ENCODE measurements at places on chromosomes 6 and 20.

DNA sequence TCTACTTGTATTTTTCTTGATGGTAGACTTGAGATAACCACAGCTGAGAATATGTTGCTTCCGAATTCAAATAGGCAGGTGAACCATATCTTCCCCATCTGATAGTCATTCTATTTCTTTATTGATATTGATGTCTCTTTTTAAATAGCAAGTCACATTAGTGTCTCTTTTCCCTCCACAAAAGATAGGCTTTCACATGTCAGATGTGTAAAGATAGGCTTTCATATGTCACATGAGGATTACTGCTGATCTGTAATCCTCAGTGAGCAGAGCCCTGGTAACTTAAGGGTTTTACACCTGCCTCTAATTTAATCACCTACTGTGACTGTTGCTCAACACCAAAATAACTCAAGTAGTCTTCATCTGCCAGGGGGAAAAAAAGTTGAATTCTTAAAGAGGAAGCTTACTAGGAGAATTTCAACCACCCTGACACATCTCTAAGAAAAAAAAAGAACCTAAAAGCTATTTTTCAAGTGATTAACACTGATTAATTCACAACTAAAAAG lies 45.3 kb upstream of the TRDN start:
- no peak for DNase-seq

- no peak for DNase-seq
These were observed at the start of gene C20orf204 for GRCh38 chr20:64035933-64036345. Gene C20orf204 (plus strand): TSS chr20:64036182. CDS start chr20:64036324, 142 bp downstream.

- DNase-seq = no peak
These were observed 117.5 kb downstream of the DLL1 start for GRCh38 chr6:170173335-170173881.

DNA sequence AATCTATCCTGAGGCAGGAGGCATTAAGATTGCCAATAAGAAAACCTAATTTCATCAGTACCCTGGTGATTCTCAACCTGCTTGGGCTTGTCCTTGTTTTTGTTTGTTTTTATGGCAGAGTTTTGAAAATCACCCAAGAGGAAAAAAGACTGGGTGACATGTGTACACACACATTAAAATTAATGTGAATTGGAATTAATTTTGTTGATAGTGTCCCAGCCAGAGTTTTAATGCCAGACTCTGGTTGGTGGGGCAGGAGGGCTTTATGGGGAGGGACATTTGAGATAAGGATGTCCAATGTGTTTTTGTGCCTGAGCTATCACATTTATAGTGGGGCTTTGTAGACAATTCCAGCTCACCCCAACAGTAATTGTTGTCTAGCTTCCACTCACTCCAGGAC lies 184.6 kb downstream of the ID4 start:
- no peak for DNase-seq

- DNase-seq = no peak
These were observed 81.1 kb upstream of the PIM1 start for GRCh38 chr6:37088897-37089296.

- no peak for DNase-seq
These were observed 25.2 kb upstream of the PDE7B start for GRCh38 chr6:135826236-135826804.

DNA sequence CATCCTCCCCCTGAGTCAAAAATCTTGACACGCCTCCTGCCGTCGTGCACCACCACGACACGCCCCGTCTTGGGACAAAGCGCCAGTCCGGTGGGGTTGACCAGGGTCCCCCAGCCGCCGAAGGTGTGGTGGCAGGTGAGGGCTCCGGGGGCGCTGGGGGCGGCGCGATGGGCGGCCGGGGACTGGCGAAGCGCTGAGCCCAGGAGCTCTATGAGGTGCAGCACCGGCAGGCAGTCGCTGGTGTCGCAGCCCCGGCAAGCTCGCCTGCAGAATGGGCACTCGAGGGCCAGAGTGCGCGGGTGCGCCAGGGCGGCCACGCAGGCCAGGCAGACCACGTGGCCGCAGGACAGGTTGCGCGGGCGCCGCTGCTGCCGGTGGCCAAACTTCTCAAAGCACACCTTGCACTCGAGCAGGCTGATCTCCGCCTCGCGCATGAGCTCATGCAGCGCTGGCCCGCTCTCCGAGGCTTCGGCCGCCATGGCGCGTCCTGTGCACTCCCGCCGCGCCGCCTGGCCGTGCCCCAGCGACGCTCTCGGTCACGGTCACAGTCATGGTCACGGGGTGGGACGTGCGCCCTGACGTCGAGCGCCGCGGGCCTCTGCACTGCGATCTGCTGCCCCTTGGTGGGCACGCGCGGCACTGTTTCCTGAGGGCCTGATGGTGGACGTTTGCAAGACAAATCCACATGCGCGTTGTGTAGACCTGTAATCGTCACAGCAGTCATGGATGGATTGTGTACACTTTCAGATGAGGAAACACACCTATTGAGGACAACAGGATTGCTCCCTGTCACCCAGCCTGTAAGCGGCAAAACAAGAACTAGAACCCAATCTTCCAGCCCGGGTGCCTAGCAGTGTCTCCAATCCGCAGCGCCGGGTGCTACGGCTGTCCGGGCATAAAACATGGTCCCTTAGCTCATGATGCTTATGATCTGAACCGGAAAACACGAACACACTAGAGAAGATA lies at the start of gene NHLRC1:
TSS of gene NHLRC1 (minus strand) at position 550 of the 966 bp plus-strand sequence. CDS start at position 479, 71 bp downstream.
- peak; percentile 35 for DNase-seq

- DNase-seq = no peak
These were observed 1.9 kb downstream of the PAK1IP1 start for GRCh38 chr6:10696655-10697054.

GRCh38 chr6:35494161-35494563 lies 2.7 kb downstream of the TEAD3 start:
- DNase-seq = no peak

GRCh38 chr6:169851641-169852503 lies 100.5 kb downstream of the ERMARD start:
- DNase-seq = no peak

- no peak for DNase-seq
These were observed 97.4 kb downstream of the IYD start for GRCh38 chr6:150466196-150466595.

DNA sequence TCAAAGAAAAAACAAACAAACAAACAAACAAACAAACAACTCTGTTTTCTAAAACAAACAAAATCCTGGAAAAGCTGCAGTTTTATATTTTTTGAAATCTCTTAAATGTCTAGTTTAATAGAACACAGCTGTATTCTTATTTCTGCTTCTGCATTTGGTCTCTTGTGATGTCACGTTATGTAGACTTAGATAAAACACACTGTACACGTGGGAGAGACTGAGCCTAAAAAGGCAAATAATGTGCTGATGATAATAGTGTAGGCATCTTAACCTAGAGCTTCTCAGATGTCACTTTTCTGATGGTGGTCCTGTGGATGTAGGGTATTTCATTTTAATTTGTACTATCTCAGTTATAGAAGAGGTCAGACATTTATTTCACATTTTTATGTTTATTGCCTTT lies 261.7 kb downstream of the UTRN start:
- DNase-seq = no peak

DNA sequence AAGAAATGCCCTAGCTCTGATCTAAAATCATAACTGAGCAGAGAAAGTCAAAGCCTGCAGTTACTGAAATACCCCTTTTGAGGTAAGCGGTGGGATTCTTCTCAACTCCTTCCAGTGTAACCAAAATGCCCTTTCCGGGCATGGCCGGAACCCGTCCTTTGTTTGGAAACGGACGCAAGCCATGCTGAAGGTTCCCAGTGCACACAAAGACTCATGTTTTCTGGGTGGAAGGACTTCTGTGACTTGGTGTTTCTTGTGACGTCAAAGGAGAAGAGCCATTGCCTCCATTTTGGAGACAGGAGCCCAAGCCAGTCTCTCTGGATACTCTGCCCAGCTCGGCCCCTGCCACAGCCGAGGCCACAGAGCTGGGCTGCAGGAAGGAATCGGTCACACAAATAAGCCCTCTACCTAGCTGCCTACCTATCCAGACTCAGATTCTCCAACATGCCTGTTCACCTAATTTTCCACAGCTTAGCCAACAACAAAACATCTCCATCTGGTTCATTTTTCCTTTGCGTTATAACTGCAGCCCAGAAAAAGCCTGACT lies 182.8 kb downstream of the TBXT start:
- DNase-seq = no peak

- DNase-seq = no peak
These were observed 236.8 kb upstream of the MAN1A1 start for GRCh38 chr6:119586250-119586882.

GRCh38 chr20:35837577-35838195 lies 65.9 kb downstream of the PHF20 start:
- DNase-seq = no peak

DNA sequence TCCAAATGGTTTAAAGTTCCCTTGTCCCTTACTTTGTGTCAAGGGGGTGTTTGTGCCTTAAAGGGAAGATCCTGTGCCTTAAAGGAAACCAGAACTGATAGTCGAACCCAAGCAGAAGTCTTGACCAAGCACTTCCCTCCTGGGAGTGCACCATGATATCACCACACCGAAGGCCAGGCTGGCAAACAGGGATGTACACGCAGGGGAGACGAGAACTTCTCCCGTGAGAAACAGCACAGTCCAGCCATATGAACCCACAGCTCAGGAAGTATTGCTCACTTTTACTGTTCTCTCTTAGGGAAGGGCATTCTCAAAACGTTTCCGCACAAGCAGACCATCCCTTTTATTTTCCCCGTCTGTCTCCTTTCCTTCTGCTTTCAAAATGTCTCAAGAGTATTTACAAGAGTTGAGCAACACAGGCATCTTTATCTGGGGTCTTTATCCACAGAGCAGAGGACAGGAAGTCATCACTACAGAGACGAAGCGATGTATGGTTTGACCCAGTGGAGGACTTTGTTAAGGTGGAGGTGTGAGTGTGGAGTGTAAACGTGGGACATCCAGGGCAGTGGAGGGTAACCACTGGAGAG lies 12.8 kb upstream of the SERPINB1 start:
- no peak for DNase-seq

DNA sequence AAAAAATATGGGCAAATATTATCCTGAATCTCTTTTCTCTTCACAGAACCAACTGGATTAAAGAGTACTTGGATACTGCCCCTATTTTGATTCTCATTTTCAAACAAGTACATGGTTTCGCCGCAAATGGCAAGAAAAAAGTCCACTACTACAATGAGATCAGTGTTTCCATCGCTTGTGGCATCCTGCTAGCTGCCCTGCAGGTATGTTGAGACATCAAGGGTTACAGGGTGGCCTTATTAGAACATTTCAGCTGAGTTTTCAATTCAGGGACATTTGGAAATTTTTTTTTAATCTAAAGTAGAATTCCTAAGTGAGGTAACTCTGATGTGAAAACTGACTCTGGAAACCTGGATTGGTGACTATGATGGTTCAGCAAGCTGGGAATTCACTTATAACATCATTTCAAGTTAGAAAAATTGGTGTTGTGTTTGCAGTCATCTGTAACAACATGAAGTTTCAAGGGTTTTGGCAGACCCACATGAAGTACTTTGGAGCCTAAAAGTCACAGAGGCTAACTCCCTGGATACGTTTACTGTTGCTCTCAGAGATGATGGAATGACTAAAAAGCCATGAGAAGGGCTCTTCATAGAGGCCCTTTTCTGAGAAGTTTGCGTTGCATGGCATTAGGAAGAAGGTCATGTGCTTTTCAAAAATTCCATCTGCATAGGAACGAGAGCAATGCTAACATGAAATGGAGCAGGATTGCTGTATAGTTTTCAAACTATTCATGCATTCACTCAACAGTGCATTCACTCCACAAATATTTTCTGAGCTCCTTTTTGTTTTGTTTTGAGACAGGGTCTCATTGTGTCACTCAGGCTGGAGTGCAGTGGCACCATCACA lies 25.5 kb downstream of the IYD start:
- no peak for DNase-seq

DNA sequence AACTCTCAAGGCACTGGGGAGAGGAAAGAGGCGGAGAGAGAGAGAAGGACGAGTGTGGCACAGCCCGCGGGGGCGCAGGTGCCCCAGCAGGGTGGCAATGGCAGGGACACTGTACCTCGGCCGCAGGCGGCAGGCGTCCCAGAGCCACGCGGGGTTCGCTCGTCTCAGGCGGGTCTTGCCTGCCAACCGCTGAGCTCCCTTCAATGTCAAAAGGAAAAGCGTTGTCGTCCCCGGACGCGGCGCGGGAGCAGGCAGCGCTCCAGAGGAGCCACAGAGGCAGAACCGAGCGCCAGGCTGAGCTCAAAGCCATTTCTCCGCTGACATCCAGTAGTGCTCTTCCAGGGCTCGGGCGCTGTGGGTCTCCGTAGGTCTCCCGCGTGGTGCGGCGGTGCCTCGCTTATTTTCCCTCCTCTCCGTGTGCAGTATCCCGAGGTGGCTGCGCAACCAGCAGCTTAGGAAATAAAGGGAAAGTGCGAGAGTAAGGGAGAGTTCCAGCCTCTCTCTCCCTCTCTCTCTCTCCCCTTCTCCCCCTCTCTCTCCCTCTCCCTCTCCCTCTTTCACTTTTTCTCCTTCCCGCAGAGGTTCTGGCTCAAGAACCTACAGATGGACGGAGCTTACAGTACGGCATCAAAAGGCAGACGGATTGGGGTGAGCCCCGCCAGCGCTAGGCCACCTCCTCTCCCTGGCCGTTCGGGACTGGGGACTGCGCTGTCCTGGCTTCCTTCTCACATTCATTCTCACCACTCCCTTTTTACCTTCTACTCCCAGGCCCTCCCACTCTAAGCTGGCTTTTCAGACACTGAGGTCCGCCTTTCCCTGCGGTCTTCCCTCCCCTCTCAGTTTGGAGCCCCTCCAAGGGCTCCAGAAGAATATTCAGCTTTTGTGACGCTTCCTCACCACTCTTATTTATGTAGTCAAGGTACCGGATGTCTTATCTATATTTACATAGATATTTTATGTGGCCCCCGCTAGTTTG lies at the start of gene LAMA4:
TSS of gene LAMA4 (minus strand) at position 727 of the 976 bp plus-strand sequence. CDS start at position 310, 417 bp downstream.
- no peak for DNase-seq

- no peak for DNase-seq
These were observed 6.4 kb upstream of the FANCE start for GRCh38 chr6:35445691-35446090.

- no peak for DNase-seq
These were observed at the start of gene GRM1 for GRCh38 chr6:146028851-146029572. Gene GRM1 (plus strand): TSS chr6:146029062. CDS start chr6:146029518, 456 bp downstream.

- no peak for DNase-seq
These were observed 2.7 kb downstream of the MYB start for GRCh38 chr6:135183532-135184440.

- no peak for DNase-seq
These were observed 144.4 kb upstream of the SSTR4 start for GRCh38 chr20:22890594-22891300.

DNA sequence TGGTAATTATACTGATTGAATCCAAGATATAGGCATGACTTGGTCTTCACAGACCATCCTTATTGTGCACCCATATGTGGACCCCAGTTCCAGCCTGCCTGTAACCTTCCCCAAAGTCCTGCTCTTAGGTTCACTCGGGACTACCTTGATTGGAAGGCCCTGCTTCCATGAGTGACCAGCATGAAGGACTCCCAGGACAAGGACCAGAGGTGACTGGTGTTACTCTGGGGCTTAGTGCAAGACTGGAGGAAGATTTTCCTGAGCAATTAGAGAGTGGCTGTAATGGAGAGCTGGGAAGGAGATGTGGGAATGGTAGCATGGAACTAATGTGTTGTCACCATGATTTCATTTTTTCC lies 15.1 kb downstream of the BRD2 start:
- no peak for DNase-seq

GRCh38 chr6:41159415-41160082 lies 3.4 kb downstream of the TREM2 start:
- no peak for DNase-seq

Data from esophagus squamous epithelium (tissue), 5 donors.